ENCODE measurements at places on chromosomes 6 and 20. TPM values are rescaled to one million over a fixed set of nuclear protein-coding genes. Genes with fewer than 3 reads are reported as not detected.

DNA sequence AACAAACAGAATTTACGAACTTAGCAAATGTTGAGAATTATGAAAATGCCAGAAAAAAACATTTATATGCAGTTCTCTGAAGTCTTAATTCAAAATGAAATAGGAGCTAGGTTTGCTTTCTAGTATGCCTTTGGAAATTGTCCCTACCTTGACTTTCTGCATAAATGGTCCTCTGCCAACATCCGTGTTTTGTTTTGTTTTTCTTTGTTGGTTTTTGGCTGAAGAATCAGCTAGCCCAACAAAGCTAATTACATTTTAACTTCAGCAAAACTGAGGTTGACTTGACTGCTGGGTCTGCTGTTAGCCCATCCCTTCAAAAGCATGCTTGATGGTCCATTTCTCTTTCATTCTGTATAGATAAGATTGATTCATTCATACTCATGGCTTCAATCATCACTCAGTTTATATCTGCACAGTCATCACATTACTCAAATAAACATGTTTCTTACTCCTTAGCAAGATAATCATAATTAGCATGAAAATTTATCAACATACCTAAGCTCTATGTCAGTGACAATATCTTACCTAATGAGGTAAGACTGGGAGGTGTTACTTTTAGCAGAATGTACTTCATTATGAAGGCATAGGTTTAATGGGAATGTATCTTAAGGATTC lies 76.4 kb downstream of the ADGRB3 start:
- no peak overlapping the region for H3K4me3 ChIP-seq
- no peaks in the 10 kb centered on the region for H3K4me1 ChIP-seq
- H3K27me3 ChIP-seq, result no peaks in the 10 kb centered on the region
- no peaks in the 10 kb centered on the region for H3K36me3 ChIP-seq
- DNase-seq, result no peak
- no peak overlapping the region for H3K27ac ChIP-seq

The CST7 gene
- 23.2 TPM for total RNA-seq

The RNF39 gene
- not detected for total RNA-seq

The DSP gene
- total RNA-seq, result not detected

The SLC22A2 gene
- total RNA-seq, result not detected

DNA sequence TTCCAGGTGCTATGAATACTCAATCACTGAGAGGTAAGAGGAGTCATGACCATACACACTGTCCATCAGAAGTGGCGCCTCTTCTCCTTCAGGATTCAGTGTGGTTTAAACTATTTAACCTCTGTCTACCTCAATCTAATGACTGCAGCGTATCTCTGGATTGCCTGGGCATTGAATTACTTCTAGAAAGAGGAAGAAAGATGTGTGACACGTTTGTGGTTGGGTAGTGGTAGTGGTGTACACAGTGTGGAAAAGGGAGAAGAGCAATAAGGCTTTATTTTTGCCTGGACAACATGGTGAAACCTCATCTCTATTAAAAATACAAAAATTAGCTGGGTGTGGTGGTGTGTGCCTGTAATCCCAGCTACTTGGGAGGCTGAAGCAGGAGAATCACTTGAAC lies 38.0 kb upstream of the ECHDC1 start:
- H3K27ac ChIP-seq, result no peak overlapping the region
- no peaks in the 10 kb centered on the region for H3K36me3 ChIP-seq

The TRIM31 gene
- not detected for total RNA-seq

Measured in CD4-positive, alpha-beta memory T cell (primary cell).